Activated CD4-positive, alpha-beta memory T cell treated with anti-CD3 and anti-CD28 coated beads for 36 hours (primary cell): ENCODE measurements at places on chromosomes 12 and 14.
A peak's percentile ranks its signal among the peaks of the same experiment; 100 is the strongest.

- DNase-seq, result no peak
These were observed 4.6 kb downstream of the PSEN1 start for GRCh38 chr14:73140811-73141323.

- DNase-seq, result no peak
These were observed 5.7 kb downstream of the PAWR start for GRCh38 chr12:79685068-79685467.

DNA sequence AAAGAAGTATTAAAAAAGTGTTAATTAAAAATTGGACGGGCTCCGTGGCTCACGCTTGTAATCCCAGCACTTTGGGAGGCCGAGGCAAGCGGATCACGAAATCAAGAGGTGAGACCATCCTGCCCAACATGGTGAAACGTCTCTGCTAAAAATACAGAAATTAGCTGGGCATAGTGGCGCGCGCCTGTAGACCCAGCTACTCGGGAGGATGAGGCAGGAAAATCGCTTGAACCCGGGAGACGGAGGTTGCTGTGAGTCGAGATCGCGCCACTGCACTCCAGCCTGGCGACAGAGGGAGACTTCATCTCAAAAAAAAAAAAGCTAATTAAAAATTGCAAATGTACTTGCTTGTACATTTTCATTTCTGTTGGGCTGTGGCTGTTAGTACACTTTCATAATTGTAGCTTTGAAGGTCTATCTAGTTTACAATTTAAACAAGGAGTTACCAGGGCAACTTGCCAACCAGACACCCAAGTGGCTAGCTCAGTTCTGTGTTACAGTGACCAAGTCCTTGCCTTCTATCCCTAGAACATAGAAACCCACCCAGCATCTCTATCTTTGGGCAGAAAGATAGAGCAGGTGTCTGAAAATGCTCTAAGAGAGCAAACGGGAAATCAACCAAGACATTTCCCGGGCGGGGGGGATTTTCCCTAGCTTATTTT, 1.2 kb downstream of the COA8 start:
- DNase-seq, result no peak

DNA sequence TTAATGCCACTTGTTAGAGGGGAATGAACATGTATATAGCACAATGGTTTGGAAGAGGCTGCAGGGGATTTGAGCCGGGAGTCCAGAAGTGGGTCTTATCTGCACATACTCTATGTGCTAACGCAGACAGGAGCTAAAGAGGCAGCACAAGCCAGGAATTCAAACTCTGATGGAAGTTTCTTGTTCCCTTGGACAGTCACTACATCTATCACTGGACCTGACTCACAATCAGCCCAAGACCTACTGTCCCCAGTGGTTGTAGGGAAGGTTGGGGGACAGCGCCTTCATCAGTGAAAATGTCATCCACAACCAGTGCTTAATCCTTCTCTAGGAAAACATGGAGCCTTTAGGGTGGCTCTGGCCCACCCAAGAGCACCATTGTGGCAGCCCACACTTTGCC, 107.8 kb downstream of the GCH1 start:
- DNase-seq, result no peak

DNA sequence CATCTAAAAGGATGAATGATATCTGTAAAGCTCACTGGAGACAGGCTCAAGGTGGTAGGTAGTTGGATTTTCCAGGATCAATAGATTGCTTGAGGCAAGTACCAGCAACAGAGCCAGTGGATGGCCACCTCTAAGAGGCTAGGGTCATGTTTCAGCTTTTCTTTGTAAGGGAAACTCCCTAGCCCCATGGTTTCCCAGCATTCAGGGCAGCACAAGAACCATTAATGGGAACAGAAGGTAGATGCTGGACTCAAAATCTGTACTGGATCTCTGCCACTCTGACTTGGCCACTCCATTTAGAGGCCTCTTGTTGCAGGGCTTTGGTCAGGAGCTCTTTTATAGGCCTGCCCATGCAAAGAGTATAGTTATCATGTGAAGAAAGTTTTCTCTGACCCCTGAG, 76.1 kb upstream of the DYRK2 start:
- no peak for DNase-seq

DNA sequence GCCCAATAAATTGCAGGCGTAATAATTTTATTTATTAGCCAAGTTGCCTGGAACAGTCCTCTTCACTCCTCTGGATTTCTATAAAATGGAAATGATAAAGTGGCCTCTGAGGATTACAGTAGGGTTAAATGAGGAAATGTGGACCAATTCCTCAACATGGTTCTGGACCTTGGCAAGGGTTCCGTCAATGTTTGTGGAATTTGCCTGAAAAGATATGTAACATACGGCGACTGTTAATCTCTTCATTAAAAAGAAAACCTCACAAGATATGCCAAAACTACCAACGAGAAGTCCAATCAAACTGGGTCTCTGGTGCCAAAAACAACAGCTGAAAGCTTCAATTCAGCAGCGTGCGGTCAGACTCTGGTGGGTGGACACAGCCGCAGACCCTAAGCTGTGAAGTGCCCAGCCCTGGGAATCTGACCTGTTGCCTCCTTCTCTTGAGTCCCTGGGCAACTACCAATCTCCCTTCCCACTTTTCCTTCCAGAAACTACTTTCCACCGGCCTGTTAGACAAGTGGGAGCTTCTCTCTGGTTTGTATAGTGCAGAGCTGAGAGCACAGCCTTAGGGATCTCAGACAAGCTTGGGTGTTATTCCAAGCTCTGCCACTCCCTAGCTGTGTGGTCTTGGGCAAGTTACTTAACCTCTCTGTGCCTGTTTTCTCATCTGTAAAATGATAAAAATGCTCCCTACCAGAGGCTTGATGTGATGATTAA, 190.5 kb upstream of the GSC start:
- DNase-seq, result no peak

GRCh38 chr12:97308576-97309198, 153.9 kb upstream of the RMST start:
- DNase-seq, result no peak

DNA sequence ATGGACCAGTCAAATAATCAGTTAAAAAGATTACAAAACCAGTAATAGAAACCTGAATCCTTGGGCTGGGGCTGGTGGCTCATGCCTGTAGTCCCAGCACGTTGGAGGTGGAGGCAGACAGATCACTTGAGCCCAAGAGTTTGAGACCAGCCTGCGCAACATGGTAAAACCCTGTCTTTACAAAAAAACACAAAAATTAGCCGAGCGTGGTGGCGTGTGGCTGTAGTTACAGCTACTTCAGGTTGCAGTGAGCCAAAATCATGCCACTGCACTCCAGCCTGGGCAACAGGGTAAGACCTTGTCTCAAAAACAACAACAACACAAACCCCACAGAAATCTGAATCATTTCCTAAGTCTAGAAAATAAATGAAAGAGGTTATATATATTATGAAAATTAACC, 100.6 kb downstream of the HEATR5A start:
- no peak for DNase-seq

GRCh38 chr14:27181333-27181732, 583.5 kb upstream of the NOVA1 start:
- no peak for DNase-seq

DNA sequence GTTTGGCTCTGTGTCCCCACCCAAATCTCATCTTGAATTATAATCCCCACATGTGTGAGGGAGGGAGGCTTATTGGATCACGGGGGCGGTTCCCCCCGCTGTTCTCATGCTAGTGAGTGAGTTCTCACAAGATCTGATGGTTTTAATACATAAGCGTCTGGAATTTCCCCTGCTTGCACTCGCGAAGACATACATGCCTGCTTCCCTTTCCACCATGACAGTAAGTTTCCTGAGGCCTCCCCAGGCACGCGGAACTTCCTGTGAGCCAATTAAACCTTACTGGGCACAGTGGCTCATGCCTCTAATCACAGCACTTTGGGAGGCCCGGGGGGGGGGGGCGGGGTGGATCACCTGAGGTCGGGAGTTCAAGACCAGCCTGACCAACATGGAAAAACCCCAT, 60.8 kb downstream of the R3HDM2 start:
- no peak for DNase-seq

DNA sequence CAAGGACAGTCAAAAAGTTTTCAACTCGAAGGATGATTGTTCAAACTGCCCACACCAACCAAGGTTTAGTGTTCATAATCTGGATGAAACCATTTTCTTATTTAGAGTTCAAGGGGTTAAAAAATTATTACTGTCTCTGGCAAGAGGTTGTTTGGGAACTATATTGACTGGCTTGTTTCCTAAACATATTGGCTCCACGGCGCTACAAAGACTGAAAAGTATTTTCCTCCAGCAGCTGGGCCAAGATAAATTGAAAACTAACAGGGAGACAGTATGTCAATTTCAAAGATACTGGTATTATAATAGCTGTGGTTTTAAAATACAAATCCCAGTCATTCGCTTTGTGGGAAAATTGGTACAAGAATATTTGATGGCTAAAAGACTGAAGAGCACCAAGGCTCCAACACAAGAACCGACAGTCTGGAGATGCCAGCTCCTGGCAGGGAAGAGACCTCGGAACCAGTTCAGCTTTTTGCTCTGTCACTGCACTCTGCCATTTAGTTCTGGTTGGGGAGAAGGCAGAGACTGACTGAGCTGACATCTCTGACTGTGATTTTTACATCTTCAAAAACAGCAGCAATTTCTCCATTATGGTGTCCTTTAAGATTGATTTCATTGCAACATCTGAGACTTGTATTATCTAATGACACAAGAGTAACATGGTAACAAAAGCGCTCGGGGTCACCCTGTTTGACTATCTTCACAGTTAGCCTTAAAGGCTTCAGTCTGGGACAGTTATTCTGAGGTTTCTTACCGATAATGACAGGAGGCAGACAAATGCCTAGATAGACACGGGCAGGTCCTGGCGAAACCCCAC, 62.0 kb downstream of the ST8SIA1 start:
- no peak for DNase-seq

GRCh38 chr12:92088805-92089204, 56.8 kb downstream of the BTG1 start:
- DNase-seq, result no peak

DNA sequence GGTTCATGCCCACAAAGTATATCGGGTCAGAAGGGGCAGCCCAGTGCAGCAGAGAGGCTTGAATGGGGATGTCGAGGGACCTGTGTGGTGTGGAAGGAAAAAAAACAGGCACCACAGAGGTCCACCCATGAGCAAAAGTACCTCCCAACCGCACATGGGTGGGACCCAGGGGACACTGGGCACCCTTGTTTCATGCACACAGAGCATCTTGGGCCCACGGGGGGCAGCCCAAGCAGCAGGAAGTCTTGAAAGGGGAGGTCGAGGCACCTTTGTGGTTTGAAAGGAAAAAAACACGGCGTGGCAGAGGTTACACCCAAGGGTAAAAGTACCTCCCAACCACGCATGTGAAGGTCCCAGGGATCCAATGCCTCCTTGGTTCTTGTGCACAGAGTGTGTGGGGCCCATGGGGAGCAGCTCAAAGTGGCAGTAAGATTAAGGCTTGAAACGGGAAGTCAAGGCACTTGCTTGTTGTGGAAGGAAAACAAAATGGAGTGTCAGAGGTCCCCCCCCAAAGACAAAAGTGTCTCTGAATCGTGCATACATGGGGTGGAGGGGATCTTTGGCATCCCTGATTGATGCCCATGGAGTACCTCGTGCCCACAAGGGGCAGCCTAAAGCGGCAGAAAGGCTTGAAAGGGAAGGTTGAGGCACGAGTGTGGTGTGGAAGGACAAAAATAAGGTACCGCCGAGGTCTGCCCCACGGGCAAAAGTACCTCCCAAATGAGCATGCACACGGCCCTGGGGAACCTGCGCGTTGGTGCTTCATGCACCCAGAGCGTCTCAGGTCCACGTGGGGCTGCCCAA, 575.5 kb downstream of the ALG10 start:
- DNase-seq, result no peak

GRCh38 chr12:106109168-106109910, 29.4 kb downstream of the NUAK1 start:
- DNase-seq, result no peak

- peak; percentile 71 for DNase-seq
These were observed 2.1 kb downstream of the LUM start for GRCh38 chr12:91109148-91109564.

DNA sequence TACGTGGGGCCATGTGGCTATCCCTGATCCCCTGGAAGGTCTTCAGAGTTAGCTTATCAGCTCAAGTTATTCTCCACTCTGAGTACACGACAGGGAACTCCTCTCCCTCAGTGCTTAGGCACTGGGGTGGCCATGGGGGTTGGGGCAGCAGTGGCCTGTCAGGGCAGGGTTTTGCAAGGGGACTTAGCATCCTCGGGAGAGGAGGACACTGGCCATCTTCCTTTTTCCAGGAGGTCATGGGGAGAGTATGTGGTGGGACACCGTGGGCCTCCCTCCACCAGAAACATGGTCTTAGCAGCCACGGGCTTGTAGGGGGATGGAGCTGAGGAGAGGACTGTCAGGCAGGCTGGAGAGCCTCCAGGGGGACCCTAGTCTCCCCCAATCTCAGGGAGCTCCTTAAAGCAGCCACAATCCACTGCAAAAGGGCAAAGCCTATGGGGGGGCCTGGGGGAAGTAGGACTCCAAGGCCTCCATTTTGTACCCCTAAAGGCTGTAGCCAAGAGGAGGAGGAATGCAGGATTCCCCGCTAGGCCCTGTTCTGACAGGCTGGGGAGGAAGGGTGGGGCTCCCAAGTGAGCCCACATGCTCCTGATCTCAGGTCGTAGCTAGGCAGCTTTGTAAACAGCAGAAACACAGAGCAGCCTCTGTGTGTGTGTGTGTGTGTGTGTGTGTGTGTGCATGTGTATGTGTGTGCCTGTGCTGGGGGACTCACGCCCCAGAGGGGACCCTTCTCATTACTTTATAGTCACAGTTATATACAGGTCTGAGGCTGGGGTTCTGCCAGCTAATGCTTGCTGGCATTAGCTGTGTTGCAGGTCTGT, 36.6 kb downstream of the KRT80 start:
- DNase-seq, result peak; percentile 17

- no peak for DNase-seq
These were observed 286.3 kb downstream of the NUAK1 start for GRCh38 chr12:105852496-105852895.

DNA sequence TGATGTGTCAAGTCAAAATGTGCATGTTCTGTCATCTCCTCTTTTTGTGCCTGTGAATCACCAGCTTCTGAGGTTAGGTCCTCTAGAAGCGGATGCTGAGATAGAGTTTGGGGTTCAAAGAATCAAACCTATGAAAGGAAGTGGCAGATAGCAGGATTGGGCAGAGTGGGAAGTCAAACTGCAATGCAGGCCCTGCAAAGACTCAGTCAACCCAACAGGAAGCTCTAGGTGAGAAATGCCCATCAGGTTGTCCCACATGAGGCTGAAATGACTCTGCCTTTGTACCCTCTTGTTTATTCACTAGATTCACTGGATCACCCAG, 4.5 kb upstream of the MIA2 start:
- DNase-seq, result peak; percentile 81

GRCh38 chr12:107200394-107200793, 107.0 kb upstream of the CRY1 start:
- peak; percentile 21 for DNase-seq

DNA sequence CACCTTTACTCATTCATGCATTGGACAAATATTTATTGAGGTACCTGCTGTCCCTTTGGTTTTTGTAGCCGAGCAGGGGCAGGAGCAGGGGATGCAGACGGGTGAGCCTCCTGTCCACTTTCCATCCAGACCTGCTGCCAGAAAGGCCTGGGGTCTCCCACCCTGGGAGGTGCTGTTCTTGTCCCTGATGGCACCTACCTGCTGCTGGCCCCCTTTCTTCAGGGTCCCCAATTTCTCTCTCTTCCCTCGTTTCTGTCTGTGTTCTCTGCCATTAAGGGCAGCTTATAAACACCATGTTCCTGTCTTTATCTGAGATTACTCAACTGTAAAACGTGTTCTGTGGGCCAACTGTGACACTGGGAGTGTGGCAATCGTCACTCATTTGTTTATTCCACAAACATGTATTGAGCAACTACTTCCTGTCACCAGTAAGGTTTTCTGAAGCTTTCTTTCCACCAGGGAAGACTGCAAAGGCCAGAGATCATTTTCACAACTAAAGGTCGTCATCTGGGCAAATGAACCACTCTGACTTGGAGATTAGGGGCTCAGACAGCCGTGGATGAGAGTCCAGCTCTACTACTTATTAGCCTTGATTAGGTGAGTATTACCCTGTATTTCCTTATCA, at the start of gene HAL:
Gene HAL, minus strand, starts transcription at position 311 of the 625 bp plus-strand sequence. CDS start 434 bp downstream, outside the sequence.
- DNase-seq, result no peak
